Smooth muscle cell of the brain vasculature (primary cell): ENCODE measurements at places on chromosomes 1 and 21.
A peak's percentile ranks its signal among the peaks of the same experiment; 100 is the strongest.

- no peak for DNase-seq
Measured at GRCh38 chr1:960363-961131, at the start of gene KLHL17. Gene KLHL17 (plus strand): TSS chr1:960584. CDS start chr1:960694, 110 bp downstream.

DNA sequence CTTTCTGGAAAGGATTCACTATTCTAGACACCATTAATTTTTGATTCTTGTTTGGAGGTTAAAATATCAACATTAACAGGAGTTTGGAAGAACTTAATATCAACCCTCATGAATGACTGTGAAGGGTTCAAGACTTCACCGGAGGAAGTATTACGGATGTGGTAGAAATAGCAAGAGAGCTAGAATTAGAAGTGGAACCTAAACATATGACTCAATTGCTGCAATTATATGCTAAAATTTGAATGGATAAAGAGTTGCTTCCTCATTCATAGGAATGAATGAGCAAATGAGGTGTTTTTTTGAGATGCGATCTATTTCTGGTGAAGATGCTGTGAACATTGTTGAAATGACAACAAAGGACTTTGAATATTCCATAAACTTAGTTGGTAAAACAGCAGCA lies 77.9 kb upstream of the TNFSF4 start:
- DNase-seq = no peak

- DNase-seq = no peak
Measured at GRCh38 chr1:63795455-63795854, 21.6 kb downstream of the ROR1 start.

DNA sequence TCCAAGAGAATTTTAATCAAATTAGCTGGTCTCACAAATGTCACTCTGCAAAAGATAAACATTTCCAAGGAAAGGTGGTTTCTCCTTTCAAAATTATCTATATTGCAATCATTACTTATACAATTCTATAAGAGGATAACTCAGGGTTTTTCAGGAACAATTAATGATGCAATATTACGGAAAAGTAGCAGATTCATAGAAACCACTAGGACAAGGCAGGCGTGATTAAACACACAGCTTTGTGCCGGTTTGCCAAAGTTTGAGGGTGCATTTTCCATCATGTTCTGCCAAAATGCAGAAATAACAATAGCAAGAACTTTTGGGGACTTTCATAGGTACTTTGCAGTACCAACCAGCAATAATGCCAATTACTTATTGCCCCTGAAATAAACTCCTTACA lies 605 bp downstream of the TNFRSF9 start:
- DNase-seq = no peak

GRCh38 chr21:33684068-33684467 lies 41.8 kb downstream of the ITSN1 start:
- DNase-seq = no peak

- no peak for DNase-seq
Measured at GRCh38 chr1:191866155-191866554, 292.1 kb upstream of the RGS18 start.

GRCh38 chr1:203283597-203283996 lies 21.7 kb upstream of the BTG2 start:
- DNase-seq = no peak

GRCh38 chr1:45677751-45678245 lies 8.5 kb downstream of the GPBP1L1 start:
- DNase-seq = no peak

- no peak for DNase-seq
Measured at GRCh38 chr1:69932760-69933159, 272.6 kb downstream of the LRRC40 start.

DNA sequence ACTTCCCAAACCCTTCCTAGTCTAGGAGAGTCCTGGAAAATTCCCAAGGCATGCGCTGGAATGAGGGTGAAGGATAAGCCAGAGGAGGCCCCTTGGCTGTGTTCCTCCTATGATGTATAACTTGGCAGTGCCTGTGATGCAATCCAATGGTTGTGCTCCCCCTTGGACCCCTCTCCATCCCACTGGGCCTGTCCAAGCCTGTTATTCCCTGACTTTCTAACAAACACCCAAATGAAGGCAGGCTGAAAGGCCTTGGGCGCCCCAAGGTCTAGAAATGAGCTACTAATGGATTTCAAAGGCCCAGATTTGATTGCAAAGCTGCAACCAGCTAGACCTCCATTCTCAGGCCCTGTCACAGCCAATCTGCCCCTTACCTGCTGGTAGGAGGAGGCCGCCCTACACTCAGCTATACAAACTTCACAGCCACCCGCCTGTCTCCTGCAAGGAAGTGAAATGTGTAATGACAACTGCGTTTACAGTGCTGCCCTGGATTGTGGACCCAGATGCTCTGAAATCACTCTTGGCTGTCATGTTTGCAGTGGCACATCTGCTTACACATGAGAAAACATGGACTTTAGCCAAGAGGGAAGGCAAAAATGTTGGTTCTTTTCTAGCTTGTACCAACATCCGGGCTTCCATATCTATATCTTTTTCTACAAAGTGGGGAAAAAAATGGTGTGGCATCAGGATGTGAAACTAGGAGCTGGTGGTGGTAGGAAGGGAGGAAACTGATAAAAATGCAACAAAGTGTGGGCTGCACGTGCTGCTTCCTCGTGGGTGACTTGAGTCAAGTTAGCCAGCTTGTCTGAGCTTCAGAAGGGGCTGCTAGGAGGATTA lies 130.4 kb downstream of the TRABD2B start:
- DNase-seq = no peak

DNA sequence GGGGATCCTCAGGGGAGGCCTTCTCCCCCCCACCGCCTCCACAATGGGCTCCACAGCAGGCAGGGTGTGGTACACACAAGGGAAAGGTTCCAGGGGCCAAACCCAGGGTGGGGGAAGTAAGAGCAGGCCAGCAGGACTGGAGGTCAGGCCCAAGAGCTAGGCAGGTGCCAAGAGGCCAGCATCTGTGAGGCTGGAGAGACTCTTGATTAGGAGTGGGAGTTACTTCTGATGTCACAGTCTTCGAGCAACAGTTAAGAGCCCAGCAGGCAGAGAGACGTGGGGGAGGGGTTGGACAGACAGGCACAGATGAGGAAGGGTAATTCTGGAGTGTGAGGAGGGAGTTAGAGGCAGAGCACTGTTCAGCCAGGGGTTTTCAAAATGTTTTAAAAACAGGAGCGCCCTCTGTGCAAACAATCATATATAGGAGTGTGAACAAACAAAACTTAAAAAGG lies 55.8 kb downstream of the SLC9A1 start:
- DNase-seq = no peak

- no peak for DNase-seq
Measured at GRCh38 chr1:2471587-2472001, 4.5 kb upstream of the PLCH2 start.

DNA sequence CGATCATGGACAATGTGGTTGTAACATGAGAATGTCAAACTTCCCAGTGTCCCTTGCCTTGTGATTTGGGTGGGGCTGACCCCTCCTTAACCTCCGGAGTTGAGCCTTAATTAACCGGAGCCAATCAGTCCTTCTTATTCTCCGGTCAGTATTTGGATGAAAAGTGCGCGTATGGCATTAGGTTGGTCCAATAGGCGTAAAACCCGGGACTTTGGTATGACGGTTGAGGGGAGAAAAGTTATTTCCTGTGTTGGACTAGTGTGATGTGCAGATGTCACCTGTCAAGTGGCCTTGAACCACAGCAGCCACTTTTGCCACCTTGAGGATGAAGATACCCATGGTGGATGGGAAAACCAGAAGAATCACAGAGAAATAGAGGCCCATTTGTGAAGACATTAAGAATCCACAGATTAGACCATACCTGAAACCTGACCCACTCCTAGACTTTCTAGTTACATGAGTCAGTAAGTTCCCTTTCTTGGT lies 5.1 kb downstream of the PAFAH2 start:
- no peak for DNase-seq

DNA sequence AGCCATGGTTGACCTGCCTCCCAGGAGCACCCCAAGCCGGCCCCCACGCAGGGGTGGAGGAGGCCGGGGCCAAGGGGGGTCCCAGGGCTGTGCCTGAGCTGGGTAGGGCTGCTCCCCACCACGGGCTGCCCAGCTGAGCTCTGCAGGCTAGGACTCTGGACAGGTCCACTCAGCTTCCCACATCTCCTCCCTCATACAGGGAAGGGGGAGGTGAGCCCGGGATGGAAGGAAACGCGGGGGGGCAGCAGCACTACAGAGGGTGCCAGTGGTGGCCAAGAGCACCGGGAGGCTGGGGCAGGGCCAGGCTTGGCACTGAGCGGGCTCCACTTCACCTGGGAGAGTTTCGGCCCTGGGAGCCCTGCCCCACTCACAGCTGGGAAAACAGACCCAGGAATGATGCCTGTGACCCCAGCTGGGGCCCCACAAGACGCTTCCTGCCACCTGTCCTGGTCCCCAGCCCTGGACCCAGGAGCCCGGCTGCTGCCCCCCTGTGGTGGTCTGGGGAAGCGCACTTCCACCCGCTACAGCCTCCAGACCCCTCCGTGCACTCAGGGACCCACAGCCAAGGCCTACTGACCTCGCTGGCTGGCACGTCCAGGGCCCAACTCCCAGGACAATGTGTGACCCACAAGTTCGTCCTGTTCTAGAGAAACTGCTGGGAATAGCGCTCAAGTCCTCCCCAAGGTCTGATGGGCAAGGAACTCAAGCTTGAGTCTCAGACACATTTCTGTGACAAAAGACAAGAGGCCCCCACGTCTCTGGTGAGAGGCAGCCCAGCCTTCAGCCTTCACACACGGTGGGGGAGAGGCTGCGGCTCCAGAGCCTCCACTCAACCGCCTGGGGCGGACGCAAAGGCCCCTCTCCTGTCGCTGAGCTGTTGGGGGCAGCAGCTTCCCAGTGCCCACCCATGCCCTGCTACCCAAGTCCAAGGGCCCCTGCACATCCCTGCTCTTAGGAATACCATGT lies 3.0 kb downstream of the AURKAIP1 start:
- no peak for DNase-seq

DNA sequence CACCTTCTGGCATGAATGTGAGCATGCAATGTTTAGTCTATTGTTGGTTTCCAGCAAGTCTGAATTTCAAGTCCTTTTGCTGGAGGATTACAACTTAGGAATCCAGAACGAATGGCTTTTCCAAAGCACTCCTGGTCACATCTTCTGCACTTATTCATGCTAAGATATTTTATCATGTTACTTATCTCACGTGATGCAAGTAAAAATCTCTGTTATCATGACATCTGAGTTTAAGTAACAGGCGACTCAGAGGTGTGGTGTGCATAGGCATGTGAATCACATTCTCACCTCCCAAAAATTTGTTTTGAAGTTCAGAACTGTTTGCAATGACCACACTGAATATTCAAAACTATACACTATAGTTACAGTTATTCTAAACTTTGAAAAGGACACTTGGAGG lies 204.8 kb upstream of the FGGY start:
- DNase-seq = no peak

DNA sequence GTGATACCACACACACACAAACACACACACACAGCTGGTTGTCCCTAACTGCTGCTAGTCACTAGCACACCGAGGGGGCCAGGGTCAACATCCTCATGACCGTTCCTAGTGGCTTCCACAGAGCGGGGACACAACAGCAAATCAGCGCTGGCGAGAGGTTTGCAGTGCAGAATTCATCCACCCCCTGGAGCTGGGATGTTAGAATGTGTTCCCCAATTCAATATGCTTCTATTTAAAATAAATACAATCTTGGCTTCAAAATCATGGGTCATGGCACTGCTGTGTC lies 16.2 kb upstream of the C2CD2 start:
- no peak for DNase-seq

DNA sequence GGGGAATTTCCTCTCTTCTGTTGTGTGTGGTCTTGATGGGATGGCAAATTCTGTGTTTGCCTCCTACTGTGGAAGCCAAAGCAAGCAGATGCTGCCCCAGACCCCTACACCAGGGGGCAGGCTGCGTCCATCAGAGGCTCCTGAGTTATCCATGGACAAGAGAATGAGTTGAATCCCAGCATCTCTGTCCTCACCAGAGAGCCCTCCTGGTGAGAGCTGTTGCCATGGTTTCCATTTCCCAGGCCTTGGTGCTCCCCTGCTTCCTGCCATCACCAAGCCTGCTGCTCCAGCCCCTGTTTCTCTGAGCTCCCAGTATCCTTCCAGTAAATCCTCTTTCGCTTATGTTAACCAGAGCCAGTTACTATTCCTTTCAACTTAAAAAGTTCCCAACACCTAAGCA lies 20.4 kb upstream of the GNG12 start:
- peak; percentile 90 for DNase-seq

GRCh38 chr1:21341022-21341421 lies 50.8 kb upstream of the ECE1 start:
- DNase-seq = no peak

GRCh38 chr1:4825800-4826450 lies 171.5 kb downstream of the AJAP1 start:
- no peak for DNase-seq

- DNase-seq = no peak
Measured at GRCh38 chr1:1421147-1421906, at the start of gene ANKRD65. Gene ANKRD65 (minus strand): TSS chr1:1421276. CDS start chr1:1421005, 271 bp downstream.

DNA sequence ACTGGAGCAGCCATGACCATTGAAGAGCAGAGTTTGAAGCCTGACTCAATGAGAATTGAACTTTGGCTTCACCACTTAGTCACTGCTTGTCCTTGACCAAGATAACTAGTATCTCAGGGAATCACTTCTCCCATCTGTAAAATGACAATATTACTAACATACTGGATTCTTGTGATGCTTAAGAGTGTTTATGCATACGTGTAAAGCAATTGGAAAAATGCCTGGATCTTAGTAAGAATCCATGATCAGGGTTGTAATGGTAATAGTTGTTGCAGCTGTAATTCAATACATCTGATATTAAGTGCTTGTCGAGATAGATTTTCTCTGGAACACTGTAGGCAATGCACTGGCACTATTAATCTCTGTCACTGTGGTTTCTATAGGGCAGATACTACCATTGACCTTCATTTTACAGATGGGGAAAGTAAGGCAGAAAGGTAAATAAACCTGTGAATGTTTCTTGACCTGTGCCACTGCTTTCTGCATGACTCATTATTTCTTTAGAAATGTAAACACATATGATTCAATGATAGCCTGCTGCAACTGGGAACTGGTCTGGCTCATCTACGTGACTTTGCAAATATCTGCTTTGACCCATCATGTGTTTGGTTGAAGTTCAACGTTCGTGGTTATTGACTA lies 662.5 kb downstream of the PLA2G4A start:
- DNase-seq = no peak

DNA sequence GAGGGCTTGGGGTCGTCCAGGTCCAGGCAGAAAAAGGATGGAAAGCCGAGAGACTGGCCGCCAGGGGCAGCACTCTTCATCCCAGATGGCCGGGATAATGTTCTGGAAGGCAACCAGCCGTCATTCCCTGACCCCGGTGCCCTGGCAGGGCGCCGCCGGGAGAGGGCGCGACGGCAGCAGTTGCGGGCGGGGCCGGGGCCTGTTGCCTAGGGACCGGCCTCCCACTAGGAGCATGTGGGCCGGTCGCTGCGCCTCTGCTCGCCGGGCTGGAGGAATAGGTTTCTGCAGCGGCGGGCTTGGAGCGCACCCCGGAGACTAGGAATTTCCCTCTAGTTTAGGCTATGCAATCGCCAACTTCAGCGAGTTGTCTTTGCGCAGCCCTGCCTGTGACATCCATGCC lies 11.0 kb downstream of the DMRTB1 start:
- DNase-seq = peak; percentile 57

DNA sequence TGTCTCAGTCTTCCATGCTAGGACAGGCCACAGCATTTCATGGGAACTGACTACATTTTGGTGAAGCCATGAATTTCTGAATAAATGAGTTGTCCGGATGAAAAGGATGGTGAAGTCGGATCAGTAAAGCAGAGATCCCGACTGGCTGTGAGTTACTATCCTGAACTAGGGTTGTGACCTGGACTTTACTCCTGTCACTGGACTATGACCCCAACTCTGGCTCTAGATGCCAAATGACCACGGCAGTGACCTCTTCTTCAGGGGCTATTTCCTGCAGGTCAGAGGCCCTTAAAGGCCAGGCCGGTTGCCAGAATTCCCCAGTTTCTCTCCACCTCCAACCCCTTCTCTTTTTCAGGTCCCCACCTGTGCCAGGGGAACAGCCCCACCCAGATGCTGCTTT lies 1.7 kb upstream of the NECTIN4 start:
- DNase-seq = no peak
